ENCODE measurements at places on chromosomes 2 and 18.

GRCh38 chr2:64819774-64820688 lies 166.3 kb upstream of the SERTAD2 start:
- no peak for DNase-seq

DNA sequence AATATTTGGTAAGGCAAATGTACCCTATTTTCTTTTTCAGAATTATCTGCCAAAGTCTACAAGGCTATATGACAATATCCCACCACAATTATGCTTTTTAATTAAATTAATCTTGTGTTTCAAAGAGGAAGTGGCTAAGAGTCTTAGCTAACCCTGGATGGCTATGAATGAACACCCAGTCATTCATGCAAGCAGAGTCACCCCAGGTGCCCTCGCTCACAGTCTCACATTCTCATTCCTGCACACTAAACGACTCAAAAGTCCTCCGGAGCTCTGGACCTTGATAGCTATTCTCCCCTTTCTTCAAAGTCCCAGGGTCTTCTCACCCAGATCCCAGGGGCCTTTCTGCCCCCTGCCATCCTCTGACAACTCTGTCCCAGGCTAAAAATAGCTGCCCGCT lies 42.1 kb upstream of the MRPL19 start:
- DNase-seq = no peak

DNA sequence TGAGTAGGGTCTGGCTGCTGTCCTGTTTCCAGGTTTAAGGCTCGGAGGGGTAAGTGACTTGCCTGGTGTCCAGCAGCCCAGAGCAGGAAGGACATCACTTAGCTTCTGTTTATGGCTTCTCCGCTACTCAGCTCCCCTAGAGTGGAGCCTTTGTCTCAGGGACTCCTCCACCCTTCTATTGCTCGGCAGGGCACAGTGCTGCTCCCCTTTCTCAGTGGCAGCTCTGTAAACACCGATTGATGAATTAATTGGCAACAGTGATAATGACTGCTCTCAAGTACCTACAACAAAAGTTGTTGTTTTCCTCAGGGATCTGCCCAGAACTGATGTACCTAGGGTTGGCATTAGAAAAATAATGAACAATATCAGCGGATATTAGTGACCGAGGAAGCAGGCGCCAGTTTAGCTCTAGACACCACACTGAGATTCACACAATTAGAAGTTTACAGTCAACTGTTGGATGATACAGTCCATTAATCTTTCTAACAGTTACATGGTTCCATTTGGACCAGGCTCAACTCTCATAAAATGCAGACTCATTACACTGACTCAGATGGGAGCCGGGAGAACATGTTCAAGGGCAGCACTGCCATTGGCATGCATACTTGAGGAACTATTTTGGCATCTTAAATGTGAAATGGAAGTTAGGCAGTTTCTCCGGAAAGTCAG lies 265.7 kb downstream of the MTX2 start:
- peak; percentile 26 for DNase-seq

GRCh38 chr18:60246606-60247005 lies 126.0 kb downstream of the MC4R start:
- no peak for DNase-seq

- DNase-seq = no peak
These were observed 968.5 kb downstream of the BCL11A start for GRCh38 chr2:59584958-59585357.

GRCh38 chr2:10301941-10302478 lies 694 bp upstream of the HPCAL1 start:
- no peak for DNase-seq

GRCh38 chr2:85852937-85853498 lies 35.8 kb downstream of the ST3GAL5 start:
- no peak for DNase-seq

GRCh38 chr18:10371165-10371564 lies 83.3 kb upstream of the APCDD1 start:
- no peak for DNase-seq

- DNase-seq = no peak
These were observed 27.9 kb downstream of the RRM2 start for GRCh38 chr2:10150436-10150835.

DNA sequence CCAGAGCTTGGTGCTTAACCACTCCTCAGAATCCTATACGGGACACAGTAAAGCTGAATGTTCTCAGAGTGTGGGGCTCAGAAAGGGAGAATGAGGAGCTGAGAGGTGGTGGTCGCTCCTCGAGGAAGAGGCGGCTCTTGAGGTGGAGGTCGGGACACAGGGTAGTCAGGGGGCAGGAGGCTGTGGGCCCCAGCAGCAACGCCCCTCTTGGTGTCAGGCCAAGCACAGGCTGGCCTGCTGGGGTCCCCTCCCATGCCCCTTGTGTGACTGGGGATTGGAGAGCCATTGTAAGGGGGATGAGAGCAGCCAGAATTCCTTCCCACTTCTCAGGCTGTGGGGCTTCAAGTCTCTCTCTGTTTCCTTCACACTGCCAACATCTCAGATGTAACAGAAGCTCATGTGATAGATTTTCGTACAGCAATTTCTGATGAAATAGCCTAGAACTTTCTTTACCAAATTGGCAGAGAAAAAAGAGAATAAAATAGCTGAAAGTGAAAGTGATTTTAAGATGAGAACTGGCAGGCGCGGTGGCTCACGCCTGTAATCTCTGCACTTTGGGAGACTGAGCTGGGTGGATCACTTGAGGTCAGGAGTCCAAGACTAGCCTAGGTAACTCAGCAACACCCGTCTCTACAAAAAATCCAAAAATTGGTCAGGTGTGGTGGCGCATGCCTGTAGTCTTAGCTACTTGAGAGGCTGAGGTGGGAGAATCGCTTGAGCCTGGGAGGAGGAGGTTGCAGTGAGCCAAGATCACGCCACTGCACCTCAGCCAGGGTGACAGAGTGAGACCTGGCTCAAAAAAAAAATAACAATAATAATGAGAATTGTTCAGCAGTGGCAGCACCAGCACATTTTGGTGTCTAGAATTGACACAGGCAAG lies 61.1 kb upstream of the RPL31 start:
- DNase-seq = no peak

- DNase-seq = no peak
These were observed 28.3 kb upstream of the ITGB6 start for GRCh38 chr2:160228141-160228917.

GRCh38 chr2:6394276-6394675 lies 471.4 kb downstream of the CMPK2 start:
- DNase-seq = no peak

DNA sequence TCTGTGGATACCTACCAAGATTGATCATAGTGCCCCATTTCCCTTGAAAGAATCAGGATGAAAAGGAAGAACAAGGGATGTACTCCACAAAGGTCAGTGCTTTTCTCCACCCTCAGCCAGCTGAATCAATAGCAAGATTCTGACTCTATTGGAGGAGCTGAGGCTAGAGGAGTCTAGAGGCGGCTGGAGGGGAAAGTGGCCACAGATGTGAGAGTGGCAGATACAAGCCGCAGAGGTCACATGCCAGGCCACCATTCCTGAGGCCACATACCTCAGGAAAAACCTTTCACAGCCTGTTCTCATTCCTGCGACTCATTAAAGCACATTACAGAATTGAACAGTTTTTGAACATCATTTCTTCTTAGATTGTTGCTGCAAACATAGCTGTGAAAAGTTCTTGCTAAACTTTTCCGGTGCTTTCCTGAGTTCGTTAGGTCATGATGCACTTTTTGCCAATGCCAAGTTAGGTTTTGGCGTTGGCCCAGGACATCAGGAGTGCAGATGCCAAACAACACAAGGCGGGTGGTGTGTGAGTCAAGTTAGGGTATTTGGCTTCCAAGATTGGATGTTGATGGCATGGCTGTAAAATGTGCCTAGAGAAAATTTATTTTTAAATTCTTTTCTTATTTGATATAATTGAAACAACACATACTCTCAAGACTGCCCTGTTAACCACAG lies 160.7 kb upstream of the SP5 start:
- peak; percentile 96 for DNase-seq

DNA sequence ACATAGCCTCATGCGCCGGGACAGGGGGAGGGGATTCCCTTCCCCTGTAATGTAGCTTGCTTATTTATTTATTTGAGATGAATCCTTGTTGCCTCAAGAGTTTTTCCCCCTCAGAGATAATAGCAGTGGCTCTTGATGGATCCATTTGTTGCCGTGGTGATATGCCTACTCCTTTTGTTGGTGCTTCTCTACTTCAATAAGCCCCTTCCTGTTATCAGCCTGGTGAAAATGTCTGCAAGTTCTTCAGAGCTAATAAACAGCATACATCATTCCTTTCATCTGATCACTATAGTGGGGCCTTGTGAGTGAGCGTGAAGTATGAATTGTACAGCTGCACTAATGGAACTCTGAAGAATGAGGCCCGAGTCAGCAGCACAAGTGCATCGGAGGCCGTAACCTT lies 19.4 kb downstream of the FZD5 start:
- DNase-seq = no peak

- no peak for DNase-seq
These were observed 123.8 kb upstream of the ID2 start for GRCh38 chr2:8558096-8558495.

DNA sequence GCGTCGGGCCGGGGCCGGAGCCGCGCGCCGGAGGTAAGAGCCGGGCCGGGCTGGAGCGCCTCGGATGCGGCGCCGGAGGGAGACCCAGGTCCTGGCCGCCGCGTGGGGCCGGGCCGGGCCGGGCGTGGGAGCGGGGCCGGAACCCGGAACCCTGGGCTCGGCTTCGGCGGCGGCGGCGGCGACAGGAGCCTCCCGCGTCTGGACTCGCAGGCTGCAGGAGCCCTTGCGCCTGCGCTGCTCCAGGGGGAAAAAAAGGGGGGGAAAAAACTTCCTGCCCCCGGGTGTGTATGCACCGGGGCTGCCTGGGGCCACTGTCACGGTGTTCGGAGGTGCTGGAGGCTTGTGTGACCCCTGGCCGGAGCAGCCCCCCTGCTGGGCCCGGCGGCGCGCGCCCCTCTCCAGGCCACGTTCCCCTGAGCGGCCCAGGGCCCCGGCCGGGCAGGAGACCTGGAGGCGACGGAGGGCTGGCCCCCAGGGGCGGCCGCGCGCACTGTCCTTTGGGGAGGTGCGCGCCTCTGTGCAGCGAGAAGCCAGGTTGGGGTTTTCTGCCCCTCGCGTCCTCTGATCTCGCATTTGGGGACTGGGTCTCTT lies 864 bp downstream of the KLHL29 start:
- peak; percentile 16 for DNase-seq

GRCh38 chr18:37577051-37577611 lies 11.5 kb upstream of the CELF4 start:
- DNase-seq = no peak

- peak; percentile 2 for DNase-seq
These were observed 20.8 kb downstream of the SOS1 start for GRCh38 chr2:39099870-39100728.

- DNase-seq = no peak
These were observed 94.8 kb upstream of the CYRIA start for GRCh38 chr2:16760426-16760825.

- DNase-seq = no peak
These were observed 3.6 kb downstream of the B3GNT2 start for GRCh38 chr2:62199392-62200125.

DNA sequence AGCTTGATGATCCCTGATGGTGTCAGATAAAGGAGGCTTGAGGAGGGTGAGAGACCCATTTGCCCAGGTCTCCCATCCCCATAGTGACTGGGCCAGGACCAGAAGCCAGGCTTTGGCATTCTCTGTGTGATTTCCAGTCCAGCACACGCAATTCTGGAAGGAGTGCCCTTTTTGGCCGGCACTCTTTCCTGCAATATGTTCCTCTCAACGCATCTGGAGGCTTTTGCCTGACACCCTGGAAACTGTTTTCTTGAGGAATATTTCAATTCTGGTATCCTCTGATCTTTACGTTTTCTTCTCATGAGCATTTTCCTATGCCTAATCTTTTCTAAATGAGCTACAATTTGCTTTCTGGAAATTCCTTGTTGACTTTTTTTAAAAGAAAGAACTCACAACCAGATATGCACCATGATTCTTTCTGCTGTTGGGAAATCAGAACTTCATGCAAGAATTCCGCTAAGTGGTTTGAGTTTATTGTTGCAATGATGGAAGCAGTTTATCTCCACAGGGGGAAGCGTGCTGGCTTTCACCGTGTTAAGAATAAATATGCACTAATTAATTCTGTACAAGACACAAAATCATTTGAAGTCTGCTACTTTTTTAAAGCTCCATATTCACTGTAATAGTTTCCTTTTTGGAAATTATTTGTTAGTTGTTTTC lies 143.7 kb downstream of the NAPG start:
- DNase-seq = no peak

DNA sequence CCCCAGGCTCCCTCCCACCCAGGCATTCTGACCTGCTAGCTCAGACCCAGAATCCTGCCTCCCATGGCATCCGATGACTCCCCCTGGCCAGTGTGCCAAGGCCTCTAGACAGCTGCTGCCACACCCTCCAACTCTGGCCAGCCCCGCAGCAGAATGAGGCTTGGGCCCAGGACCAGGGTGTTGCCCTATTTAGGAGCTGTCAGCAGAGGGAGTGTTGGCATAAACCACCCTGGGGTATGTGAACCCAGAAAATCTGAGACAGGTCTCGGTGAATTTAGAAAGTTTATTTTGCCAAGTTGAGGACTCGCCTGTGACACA lies 134.3 kb downstream of the KLHL29 start:
- peak; percentile 91 for DNase-seq

DNA sequence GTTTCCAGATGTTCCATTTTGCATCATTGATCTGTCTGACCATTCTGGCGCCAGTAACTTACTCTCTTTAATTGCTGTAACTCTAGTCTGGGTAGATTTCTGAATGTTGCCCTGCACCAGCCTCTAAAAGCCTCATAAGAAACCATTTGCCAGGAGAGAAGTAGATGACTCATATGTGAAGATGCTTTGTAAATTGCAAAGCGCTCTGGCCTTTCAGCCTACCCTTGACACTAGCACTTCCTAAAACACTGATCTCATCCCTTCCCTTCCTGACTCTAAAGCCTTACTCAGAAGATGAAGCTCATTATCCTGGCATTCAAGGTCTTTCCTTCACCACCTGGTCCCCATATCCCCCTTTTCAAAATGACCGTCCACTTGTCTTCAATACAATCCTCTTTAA lies 193.2 kb upstream of the MEX3C start:
- DNase-seq = no peak

DNA sequence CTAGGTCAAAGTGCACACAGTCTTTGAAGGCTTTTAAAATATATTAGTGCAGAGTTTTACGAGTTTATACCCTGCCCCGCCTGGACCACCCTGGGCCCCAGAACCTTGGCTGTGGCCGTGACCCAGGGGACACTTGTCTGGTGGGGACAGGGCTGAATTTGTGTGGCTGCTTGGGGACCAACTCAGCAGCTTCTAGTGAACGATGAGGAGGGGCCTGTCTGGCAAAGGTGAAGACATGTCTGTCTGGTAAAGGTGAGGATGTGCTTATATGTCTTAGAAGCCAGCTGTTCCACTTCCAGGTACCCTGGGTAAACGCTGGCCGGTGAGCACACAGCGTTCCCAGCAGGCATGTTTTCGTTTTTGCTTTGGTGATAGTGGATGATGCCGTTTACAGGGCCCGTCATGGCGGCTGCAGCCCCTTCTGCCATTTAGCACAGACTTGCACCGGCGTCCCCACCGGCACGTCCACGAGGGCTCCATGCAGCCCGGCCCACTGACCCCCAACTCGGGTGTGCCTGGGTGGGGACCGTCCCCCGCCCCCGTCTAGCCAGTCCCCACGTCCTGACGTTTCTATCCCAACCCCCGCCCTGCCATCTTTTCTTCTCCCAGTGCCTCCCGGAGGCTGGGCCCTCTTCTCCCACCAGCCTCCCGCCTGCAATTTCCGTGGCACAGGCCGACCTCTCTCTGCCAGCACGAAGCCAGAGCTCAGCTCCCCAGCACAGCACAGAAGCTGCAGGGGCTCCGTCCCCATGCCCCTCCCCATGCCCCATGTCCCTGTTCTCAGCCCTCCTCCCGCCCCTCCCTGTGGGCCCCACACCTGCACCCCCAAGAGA lies 67.8 kb downstream of the SLC66A2 start:
- DNase-seq = no peak

Measured in myocyte (in vitro differentiated cells).